A172 (cell line): ENCODE measurements at places on chromosomes 3 and 15. TPM values are rescaled to one million over a fixed set of nuclear protein-coding genes. Genes with fewer than 3 reads are reported as not detected.

The DGKG gene
- 10.1 and 12.0 TPM in 2 replicates for total RNA-seq

The SLC25A36 gene
- 29.3 and 44.4 TPM in 2 replicates for total RNA-seq

The CLDN16 gene
- 0.02 TPM in 1 of 2 replicates, not detected in the other for total RNA-seq

The GP5 gene
- 0.02 and 0.10 TPM in 2 replicates for total RNA-seq

The PATL2 gene
- not detected in 2 replicates for total RNA-seq

The PLCL2 gene
- total RNA-seq, result 3.3 and 4.0 TPM in 2 replicates

The TRAIP gene
- total RNA-seq, result 12.8 and 16.1 TPM in 2 replicates

The CHRFAM7A gene
- total RNA-seq, result not detected in 2 replicates

The MAP1A gene
- 45.0 and 53.1 TPM in 2 replicates for total RNA-seq

- DNase-seq, result no peak
Measured at GRCh38 chr15:31274496-31275330, 51.9 kb upstream of the KLF13 start.

GRCh38 chr15:83365370-83365938, 81.0 kb upstream of the BNC1 start:
- peak; percentile 61 for DNase-seq

DNA sequence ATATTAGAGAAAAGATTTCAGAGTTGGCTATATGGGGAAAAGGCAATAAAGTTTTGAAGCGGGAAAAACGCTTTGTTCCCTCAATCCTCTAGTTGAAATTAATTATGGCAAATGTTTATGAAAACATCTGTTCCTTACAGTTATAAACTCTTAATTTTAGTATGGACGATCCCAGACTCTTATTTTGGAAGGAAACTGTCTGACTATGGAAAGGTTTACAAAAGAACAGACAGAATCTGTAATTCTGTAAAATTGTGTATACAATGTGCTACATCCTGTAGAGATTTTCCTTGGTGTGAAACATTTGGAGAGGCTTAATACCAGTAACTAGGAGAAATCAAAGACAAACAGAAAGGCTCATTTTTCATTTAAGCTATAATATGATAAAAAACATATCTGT, 311.8 kb downstream of the TBC1D5 start:
- no peak for DNase-seq

DNA sequence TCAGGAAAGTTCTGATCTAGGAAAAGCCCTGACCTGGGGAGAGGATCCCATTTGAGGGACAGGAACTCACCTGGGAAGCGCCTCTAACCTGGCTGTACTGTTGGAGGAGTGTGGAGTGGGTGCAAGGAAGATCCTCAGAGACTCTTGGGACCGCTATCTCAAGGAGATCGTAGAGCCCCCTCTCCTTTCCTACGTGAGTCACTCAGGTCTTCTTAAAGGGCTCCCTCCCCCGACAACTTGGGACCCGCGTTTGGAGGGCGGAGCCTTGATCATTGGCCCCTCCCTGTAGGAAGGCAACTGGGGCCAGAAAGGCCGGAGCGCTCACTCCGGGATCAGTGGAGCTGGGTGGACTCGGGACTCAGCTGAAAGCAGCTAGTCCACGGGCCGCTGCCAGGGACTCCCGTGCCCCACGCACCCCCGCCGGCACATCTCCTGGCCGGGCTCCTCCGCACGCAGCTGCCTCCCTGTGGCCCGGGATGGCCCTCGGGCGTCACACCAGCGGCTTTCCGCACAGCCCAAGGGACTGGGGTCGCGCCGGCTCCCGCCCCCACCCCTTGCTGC, 520 bp downstream of the SLC26A6 start:
- peak; percentile 59 for DNase-seq

GRCh38 chr3:105827959-105828358, 40.9 kb downstream of the CBLB start:
- peak; percentile 93 for DNase-seq

GRCh38 chr3:159711560-159712333, 276.9 kb upstream of the IL12A start:
- peak; percentile 93 for DNase-seq

- DNase-seq, result no peak
Measured at GRCh38 chr3:52176180-52176752, 21.7 kb upstream of the ALAS1 start.

DNA sequence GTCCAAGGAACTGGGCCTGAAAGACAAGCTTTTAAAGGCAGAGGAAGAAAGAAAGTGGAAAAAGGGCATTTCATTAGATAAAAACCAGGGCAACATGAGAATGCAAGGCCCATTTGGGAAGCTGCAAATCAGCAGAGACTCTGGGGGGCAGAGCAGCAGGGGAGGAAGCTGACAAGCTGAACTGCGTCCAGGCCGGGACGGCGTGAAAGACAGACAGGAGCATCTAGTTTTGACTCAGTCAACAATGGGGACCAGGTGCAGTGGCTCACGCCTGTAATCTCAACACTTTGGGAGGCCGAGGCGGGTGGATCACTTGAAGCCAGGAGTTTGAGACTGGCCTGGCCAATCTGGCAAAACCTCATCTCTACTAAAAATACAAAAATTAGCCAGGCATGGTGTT, 69.9 kb downstream of the CDC25A start:
- DNase-seq, result no peak

GRCh38 chr15:82317091-82317489, 32.2 kb downstream of the GOLGA6L10 start:
- DNase-seq, result no peak

DNA sequence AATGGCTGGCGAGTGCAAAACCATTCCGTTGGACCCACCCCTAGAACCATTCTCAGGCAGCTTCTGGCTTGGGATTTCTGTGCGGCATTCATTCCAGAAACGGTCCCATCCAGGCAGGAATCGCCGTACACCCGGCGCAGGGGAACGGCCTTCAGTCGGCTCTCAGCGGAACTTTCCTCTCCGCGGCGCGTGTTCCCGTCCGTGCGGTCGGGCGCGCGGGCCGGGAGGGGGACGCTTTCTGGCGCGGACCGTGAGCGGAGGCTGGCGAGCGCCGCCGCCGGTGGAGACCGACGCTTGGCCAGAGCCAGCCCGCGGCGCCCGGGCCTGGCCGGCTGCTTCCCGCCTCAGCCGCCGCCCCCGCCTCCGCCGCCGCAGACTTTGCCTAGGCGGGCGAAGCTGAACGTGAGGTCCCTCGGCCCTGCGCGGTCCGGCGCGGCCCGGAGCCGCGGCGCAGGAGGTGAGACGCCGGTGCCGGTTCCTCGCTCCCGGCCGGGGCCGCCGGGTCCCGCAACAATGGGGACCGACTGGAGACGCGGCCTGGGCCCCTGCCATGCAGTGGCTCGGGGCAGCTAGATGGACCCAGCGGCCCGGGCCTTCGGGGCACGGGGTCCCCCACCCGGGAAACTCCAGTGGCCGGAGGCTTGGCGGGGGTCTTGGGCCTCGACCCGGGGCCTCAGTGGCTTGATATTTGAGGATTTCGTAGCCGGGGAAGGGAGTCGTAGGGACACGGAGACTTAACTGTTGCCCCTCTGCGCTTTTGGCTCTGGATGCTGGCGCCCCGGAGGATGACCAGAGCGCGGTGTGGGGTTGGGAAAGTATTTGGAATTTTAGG, at the start of gene RAD54L2:
RAD54L2 (plus strand) TSS at position 261 of the 832 bp plus-strand sequence. CDS start 51,702 bp downstream, outside the sequence.
- peak; percentile 36 for DNase-seq

GRCh38 chr15:65869954-65870871, 922 bp downstream of the RAB11A start:
- DNase-seq, result peak; percentile 45

DNA sequence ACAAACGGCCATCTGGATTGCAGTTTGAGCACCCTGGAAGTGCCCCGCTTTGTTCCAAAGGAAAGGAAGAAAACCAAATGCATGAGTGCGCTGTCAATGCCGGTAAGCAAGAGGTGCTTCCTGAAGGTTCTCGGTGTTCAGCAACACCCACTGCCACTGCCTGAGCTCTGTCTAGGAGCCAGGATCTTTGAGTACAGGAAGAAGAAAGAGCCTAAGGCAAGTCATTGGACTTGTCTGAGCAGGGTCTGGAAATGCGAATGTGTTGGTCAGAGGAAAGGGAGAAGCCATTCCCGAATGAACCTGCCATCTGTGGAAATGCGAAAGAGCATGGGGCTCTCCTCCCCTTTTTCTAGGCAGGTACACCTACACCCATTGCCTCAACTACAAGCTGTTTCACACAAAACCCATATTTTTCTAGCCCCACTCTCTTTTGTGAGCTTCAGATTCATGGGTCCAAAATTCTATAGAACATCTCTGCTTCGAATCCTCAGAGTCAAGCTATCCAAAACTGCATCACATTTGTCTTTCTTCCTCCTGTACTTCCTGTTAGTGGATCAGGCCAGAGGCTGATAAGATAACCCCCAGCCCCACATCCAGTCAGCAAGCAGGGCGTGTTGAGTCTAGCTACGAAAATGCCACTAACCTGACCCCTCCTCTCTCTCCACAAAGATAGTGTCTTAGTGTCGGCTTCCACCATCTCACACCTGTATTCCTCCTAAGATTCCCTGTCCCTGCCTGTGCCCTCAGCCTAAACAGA, 55.6 kb upstream of the C15orf61 start:
- no peak for DNase-seq

DNA sequence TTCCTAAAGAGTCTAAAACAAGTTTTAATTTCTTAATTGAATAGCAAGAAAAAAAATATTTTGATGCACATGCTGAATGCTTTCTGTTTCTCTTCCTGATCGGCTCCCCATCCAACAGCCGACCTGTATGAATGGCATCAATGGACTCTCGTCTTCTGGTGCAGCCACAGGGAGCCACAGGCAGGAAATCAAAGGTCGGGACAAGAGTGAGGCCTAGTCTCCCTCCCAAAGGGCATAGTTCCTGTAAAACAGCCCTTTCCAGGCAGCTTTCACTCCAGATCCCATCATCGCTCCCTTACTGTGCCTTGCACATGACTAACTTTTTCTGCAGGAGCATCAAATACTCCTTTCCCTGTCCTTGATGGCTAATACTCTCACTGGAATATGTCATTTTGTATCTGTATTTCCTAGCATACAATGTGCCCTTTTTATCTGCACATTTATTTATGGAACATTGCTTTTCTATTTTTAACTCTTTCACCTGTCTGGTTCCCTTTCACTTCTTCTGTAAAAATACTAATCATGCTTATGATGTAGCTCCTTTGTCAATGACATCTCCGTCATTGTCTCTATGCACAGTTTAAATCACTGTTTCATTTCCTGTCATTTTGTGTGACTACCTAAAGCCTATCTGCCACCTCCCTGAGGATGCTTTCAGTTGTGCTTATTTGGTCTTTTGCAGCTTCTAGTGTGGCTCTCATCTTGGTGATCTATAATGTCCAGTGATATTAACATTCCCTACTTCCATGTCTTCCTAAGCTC, 326.2 kb downstream of the CTNNB1 start:
- no peak for DNase-seq

- no peak for DNase-seq
Measured at GRCh38 chr15:74385733-74386132, 18.3 kb upstream of the CYP11A1 start.

GRCh38 chr15:36982430-36982829, 117.9 kb downstream of the MEIS2 start:
- no peak for DNase-seq

- DNase-seq, result peak; percentile 79
Measured at GRCh38 chr3:133930341-133930933, 34.8 kb upstream of the RAB6B start.

DNA sequence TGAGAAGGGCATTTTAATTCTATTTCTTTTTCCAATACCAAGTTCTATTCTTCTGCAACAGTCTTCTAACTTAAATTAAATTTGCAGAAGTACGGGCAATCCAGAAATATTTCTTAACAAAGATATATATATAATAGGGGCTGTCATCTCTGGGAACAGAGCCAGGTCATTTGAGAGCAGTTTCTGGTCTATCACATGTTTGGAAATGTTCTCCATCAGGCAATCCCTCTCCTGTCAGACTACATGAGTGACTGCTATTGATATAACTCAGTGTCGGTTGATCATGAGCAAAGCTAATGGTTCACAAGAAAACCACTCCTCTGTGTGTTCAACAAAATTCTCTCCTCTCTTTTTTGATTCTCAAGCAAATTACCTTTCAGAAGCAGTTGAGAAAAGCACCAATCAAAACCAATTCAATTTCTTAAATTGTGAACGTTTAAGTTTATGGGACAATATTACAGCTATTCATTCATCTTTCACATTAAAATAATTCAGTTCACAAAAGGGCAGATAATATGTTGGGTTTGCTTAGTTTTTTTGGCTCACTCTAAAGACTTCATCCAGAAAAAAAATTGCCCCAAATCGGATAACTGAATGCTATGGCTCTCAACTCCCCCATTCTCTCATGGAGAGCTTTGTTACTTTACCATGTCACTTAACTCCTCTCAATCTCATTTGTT, 152.9 kb upstream of the TGFBR2 start:
- no peak for DNase-seq

GRCh38 chr3:88235102-88235501, 85.3 kb downstream of the C3orf38 start:
- peak; percentile 18 for DNase-seq

DNA sequence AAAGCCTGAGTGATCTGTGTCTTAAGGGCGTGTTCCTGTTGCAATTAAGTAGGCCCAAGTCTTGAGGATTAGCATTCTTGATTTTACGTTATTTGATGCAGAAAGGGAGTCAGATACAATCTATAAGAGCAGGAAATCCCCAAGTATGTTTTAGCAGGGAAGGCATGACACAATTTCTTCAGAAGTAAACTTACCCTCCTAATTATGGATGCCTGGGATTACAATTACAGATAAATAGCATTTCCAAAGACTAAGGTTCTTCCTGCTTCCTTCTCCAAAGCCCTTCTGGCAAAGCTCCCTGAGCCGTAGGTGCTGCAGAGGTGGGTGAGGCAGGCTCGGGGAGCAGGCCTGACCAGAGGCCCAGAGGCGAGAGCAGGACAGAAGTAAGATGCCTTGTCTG, 34.9 kb upstream of the ST6GAL1 start:
- no peak for DNase-seq
